ENCODE measurements at places on chromosomes 6 and 20.

GRCh38 chr6:28635547-28636158, 110.0 kb downstream of the GPX5 start:
- DNase-seq = peak; percentile 4

DNA sequence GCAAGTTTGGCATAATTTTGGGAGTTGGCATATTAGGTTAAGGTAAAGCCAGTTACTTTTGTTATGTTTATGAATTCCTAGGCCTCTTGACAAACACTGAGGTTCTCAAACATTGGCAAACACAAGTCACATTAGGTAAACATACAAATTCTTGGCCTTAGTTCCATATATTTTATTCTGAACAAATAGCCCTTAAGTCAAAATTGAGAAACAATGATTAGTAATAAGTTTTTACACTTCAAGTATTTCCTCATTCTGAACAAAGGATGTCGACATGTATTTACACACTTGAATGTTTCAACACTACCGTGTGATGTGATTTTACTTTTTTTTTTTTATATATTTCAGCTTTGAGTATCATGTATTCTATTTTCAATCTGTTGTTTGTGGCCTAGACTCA, 3.8 kb upstream of the ECHDC1 start:
- peak; percentile 39 for DNase-seq

- DNase-seq = no peak
Measured at GRCh38 chr6:81694855-81695254, 57.6 kb downstream of the TENT5A start.

DNA sequence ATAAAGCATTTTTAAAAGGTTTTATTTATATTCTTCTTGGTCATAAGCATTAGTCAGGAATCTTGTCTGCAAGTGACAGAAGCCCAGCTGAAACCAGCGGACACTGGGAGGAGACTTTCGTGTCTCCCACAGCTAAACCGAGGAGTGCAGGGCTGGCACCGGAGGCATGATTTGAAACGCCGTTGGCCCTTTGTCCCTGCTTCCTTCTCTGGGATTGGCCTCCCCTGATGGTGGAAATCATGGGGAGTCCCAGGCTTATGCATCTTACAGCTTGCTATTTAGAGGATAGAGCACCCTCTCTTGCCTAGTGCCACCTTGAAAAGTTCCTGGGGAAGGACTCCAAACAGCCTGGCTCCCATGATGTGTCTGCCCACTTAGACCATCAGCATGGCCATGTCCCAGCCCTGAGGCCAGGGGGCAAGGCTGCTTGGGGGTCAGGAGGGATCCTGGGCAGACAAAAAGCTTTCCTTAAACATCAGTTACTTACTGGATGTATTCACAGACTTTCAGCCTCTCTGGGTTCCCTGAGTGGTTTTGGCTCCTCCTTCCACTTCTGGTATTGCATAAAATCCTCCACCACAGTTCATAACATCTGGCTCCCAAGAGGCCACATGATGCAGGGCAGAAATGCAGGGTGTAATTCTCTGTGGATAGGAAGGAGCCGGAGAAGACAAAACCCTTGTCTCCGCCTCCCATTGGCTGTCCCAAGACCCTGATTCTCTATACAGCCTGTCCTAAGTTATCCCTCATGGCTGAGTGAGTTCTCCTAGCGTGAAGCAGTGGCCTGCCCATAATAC, 49.3 kb upstream of the INSM1 start:
- peak; percentile 21 for DNase-seq

DNA sequence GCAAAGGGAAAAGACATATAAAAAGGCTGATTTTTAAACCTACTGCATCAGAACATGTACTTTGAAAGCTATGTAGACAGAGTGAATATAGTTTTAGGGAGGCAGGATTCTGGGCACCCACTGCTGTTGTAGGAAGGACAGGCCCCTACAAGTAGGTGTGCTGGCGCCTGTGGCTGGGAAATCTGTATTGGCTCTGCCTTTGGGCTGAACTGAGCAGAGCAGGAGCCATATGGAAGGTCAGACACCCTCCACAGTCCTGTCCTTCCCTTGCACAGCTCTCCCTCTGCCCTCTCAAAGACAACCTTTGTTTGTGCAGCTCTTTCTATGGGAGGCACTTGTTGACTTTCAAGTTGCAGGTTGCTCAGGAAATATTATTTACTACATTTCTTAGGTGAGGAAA, 18.4 kb upstream of the ULBP3 start:
- no peak for DNase-seq

DNA sequence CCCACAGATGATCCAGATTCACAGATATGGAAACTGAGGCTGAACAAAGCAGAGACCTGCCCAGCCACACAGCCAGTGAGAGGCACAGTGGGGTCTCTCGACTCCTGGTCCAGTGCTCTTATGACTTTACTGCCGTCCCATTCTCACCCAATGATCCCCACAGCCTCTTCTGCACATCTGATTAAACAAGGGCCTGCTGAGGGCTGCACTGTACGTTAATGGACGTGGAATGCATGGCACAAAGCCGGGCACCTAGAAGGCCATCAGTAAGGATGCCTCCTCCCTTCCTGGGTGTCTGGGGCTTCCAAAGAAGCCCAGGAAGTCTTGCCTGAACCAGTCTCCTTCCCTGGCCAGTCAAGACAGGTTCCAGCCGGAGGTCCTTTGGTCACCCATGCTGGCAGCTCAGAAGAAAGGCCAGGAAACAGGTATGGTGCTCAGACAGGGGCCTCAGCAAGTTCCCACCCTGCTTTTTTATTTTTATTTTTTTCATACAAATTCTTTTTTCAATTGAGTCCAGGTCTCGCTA, 3.8 kb downstream of the TFEB start:
- DNase-seq = no peak

DNA sequence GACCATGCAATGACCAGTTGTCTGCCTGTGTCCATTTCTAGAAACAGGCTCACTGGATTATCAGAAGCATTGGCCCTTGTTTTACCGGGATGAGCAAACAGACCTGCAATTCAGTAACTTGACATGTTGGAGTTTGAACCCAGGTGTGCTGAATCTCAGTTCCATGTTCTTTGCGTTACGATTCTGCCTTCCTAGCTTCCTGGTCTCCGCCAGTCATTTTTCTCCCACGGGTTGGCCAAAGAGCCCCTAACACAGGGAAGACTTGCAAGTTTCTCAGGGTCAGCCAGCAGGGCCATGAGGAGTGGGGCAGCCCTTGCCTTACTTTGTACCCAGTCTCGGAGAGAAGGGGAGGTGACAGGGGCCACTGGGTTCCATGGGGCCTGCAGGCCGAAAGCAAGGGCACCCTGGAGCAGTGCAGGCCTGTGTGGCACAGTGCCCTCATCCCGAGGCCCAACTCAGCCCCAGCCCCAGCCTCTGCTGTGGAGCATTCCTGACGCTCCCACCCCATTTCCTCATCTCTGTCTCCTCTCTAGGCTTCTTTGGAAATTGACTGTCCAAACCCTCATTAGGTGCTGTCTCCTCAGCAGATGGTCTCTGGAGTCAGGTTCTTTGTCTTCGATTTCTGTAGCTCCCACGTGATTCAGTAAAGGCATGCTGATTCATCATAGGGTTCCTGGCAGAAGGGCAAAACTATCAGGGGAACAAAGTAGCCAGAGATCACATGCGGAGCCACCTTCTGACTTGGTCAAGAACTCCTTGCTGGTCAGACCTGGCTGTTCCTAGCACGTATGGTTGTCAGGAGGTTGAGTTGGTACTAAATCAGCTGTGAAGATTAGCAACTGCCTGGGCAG, 23.6 kb downstream of the CDS2 start:
- DNase-seq = peak; percentile 55

DNA sequence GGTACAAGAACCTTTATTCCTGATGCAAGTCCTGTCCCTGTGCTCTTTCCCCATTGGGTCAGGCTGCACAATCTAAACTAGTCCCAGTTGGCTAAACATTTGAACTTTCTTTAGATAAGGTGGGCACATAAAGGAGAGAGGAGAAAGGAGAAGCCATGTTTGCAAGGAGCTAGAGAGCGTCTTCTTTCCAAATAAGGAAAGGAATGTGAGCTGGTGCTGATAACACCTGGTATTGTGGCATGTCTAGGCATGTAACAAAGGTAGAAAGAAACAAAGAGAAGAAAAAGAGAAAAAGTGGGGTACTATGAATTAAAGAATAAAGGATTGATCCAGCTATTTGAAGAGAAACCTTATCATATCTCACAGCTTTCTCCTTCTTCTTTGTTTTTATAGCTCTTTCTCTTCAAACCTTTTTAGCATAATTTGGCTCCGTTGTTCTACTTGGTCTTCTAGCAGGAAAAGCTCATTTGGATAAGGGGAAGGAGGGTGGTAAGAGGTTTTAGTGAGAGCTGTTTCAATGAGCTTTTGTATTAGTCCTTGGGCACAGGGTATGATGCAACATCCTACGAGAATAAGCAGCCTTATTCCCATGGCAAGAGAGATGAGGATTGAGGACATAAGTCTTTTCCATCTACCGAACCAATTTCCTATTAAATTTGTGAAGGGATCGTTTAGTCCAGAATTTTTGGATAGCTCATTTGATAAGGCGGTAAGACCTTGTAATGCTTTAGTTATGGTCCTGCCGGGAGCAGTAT, 415.5 kb upstream of the MAN1A1 start:
- DNase-seq = no peak

- DNase-seq = no peak
Measured at GRCh38 chr6:7675353-7675945, 50.5 kb upstream of the BMP6 start.

DNA sequence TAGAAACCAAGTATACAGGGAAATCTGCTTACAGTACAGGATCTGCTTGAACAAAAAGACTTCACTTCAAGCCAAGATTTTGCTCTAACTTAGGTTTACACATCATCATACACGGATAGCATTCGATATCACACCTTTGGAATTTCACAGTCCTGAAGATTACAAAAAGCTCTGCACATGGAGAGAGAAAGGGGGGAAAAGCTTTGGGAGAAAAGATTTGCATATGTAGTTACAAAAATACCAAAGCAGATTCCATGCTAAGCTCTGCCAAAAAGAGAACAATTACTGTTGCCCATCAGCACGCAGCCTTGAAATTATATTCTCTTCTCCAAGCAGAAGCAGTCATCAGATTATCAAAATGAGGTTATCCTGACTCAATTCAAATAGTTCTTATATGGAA, 62.0 kb downstream of the HIVEP2 start:
- peak; percentile 83 for DNase-seq

DNA sequence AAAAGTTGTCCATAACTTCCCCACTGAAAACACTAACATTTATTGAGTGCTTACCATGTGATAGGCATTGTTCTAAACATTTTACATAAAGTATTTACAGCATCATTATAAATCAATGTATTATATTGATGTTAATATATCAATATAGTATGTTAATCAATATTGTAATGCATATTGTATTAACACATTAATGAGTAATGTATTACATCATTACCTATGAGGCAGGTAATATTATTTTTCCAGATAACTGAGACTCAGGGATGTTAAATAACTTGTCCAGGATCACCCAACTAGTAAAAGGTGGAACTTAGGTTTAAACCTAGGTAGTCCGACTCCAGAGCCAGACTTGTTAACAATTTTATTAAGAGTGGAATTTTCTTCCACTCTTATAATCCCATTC, 12.2 kb upstream of the TREM2 start:
- DNase-seq = no peak

- no peak for DNase-seq
Measured at GRCh38 chr20:62611819-62612218, 30.5 kb upstream of the SLCO4A1 start.

DNA sequence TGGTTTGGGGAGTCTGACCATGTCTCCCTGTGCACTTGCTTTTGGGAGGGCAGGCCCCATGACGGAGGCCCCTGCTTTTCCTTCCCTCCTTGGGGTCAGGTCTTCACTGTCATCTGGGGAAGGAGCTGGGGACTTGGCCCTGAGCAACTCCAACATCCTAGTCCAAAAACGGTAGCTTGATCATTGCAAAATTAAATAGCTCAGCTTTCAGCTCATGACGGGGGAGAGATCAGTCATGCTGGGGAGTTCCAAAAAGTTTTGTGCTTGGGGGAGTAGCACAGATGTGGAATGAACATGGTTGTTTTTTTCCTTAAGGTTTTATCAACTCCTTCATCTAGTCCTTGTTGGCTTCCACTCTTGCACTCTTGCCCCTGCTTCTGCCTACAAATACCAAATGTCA, 60.8 kb downstream of the MOCS1 start:
- DNase-seq = no peak

GRCh38 chr6:141464490-141464889, 668.2 kb upstream of the GJE1 start:
- peak; percentile 91 for DNase-seq

GRCh38 chr6:111844376-111844775, 28.9 kb downstream of the FYN start:
- no peak for DNase-seq

- peak; percentile 32 for DNase-seq
Measured at GRCh38 chr6:158536891-158537798, 22.7 kb upstream of the TMEM181 start.

DNA sequence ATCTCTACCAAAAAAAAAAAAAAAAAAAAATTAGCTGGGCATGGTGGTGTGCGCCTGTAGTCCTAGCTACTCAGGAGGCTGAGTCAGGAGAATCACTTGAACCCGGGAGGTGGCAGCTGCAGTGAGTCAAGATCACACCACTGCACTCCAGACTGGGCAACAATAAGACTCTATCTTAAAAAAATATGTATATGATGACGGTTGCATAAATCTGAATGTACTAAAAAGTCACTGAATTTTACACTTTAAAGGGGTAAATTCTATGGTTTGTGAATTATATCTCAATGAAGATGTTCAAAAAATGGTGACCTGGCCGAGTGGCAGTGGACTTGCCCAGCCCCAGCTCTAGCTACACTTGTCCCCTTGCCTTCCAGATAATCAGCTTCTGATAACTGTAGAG, 10.4 kb upstream of the ABCC10 start:
- DNase-seq = no peak

GRCh38 chr20:11965602-11966001, 47.9 kb downstream of the BTBD3 start:
- peak; percentile 11 for DNase-seq

DNA sequence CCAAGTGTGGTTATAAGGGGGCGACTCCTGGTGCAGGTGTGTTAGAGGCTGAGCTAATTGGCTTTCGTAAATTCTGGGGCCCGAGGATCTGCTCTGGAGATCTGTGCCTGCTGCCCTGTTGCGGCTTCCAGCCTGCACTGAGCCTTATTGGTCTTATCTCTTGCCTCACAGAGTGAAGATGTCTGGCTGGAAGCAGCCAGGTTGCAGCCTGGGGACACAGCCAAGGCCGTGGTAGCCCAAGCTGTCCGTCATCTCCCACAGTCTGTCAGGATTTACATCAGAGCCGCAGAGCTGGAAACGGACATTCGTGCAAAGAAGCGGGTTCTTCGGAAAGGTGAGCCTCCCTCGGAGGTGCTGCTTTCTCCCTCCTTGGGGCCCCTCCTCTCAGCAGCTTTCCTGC, 20.0 kb downstream of the PRPF6 start:
- DNase-seq = no peak

DNA sequence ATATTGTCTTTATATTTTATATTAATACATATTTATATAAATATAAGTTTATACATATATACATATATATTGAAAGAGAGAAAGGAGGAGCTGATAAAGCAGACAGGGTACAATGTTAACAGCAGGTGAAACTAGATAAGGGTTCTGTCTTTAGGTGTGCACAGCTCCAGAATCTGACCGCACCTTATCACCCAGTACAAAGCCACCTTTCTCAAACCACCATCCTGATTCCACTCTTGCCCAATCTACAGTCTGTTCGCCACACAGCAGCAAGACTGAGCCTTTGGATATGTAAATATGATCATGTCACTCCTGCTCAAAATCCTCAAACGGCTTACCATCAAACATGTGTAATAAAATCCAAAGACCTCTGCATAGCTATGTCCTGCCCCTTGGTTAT, 34.7 kb upstream of the ASCC3 start:
- DNase-seq = no peak

GRCh38 chr6:157325069-157325805, 1.9 kb upstream of the TMEM242 start:
- DNase-seq = peak; percentile 30
